ENCODE measurements at places on chromosomes 6 and 20.
A peak's percentile ranks its signal among the peaks of the same experiment; 100 is the strongest.

DNA sequence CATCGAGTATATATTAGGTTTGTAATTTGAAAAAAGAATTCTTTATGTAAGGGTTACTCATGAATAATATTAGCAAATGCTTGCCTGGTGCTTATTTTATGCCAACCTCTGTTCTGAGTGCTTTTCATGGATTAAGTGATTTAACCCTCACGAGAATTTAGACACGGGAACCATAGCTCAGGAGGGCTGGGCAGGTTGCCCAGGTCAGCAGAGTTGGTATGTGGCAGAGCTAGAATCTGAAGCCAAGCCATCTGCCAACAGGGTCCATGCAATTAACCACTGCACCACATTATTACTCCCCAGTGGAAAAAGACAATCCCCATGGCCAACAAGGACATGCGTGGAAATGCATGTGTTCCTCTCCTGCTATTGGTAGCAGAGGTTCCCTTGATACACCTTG lies 345.6 kb downstream of the CDC5L start:
- DNase-seq, result no peak

DNA sequence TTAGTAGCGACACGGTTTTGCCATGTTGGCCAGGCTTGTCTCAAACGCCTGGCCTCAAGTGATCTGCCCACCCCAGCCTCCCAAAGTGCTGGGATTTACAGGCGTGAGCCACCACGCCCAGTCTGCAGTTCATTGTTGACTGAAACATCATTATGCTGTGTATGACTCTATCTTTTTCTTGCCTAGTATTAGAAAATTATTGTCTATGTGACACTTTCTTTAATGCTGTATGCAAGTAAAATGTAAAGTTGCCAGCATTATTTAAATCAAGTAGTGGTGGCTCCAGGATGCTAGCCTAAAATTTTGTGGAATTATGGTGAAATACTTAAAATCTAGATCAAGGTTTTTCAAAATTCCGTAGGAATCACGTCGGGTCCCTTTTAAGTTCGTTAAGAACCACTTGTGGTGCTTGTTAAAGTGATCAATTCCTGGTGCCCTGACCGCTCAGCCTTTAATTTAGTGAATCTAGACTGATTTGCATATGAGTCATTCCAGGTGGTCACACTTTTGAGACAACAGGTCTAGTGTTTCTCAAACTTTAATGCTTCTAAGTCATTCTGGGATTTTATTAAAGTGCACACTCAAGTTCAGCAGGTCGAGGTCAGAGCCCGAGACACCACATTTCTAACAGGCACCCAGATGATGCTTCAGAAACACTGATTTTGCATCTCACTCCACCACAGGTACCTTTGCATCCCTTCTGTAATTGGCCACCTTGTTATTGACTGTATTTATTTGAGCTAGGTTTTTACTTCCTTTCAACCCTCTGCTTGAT lies 132.6 kb upstream of the MTHFD1L start:
- DNase-seq, result no peak

- peak; percentile 62 for DNase-seq
Measured at GRCh38 chr6:148559848-148560433, 186.9 kb upstream of the UST start.

GRCh38 chr20:49569411-49570115 lies 1.6 kb upstream of the PTGIS start:
- DNase-seq, result no peak

GRCh38 chr6:53348371-53349208 lies at the start of gene ELOVL5:
Gene ELOVL5, minus strand, starts transcription at chr6:53348950. Its CDS starts 53,251 bp downstream, at chr6:53295699.
- peak; percentile 99 for DNase-seq

GRCh38 chr20:10307359-10307735 lies 88.7 kb downstream of the SNAP25 start:
- no peak for DNase-seq

DNA sequence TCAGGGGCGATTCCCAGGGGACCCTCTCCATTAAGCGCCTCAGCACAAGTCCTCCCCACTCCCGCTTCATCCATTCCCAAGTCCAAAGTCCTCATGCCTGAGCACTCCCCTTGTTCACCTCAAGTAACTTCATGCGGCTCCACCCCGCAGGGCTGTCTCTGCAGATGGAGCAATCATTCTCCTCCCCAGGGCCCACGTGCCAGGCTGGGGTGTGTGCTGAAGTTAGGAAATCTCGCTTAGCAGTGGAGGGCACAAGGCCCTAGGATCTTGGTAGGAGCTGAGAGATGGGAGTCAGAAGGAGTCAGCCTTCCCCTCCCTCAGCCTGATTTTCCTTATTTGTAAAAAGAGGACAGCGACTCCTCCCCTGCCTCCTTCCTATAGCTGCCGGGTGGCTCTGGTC lies 3.5 kb downstream of the TGM3 start:
- DNase-seq, result no peak

- no peak for DNase-seq
Measured at GRCh38 chr6:5089481-5090438, 4.6 kb downstream of the PPP1R3G start.

DNA sequence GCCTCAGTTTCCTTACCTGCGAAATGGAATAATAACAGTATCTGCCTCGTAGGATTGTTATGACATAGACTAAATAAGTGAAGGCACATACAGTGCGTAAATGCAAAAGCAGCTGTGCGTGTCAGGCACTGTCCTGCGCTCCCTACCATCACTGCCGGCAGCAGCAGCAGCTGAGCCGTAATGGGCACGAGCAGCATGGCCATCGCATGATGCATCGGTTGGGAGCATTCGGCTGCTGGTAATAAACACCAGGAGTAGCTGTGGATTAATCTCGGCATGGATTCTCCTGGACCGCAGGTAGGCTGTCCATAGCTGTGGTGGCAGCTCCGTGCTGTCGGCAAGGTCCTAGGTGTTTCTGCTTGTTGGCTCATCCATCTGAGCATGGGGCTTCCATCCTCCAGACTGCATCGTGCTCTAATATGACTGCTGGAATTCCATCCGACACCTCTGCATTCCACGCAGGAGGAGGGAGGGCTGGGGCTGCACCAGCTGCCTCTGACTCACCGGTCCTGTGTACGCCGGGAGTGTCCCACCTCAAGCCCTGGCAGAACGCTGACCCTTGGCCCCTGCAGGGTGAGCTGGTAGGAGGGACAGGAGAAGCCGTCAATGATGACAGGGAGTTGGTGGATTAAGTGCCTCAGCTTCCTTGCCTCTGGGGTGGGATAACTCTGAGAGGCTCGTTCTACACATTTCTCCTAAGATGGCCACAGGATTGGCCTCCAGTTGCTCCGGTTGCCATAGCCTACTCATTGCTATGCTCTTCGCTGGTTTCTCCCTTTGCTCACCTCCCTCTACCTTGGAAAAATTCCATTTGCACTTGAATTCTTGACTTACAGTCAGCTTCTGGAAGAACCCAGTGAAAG lies 100.9 kb upstream of the PMEPA1 start:
- no peak for DNase-seq

DNA sequence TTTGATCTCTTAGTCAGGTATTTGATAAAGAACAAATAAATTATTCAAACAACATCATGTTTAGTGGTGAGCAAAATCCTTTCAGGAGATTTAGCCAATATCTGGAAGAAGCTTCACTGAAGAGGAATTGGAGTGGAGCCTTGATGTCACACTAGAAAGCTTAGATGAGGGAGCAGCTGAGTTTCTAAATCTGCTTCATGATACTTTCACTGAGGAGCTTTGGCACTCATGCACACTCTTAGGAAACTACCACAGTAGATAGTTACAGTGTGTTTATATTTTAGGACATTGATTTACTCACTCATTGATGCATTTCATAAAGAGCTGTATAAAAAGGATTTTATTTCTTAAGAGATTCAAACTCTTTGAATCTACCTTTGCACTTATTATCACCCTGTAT lies 366.2 kb upstream of the BTBD3 start:
- DNase-seq, result no peak

DNA sequence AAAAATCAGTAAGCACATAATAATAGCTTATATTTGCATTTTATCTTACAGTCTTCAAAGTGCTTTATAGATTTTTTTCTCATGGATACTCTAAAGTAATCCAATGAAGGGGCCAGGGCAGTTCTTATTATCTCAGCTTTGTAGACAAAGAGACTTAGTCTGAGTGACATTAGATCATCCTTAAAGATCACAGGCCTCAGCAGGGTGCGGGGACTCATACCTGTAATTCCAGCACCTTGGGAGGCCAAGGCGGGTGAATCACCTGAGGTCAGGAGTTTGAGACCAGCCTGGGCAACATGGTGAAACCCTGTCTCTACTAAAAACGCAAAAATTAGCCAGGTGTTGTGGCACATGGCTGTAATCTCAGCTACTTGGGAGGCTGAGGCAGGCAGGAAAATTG lies 14.5 kb downstream of the FERMT1 start:
- DNase-seq, result no peak

DNA sequence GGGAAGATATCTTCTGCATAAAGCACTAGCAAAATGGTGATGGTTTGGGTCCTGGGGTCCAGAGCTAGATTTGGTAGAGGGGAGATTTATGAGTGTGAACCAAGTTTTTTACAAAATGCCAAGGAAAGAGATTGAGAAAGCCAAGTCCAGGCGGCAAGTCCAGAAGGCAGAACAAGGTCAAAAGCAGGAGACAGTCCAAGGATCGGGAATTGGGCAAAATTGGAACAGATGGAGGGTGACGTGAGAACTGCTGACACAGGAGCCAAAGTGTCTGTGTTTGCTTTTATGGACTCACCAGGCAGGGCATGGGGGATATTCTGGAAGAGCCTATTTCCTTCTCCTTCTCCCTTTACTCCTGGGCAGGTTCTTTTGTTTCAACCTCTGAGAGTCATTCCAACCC lies 4.1 kb downstream of the NHLRC1 start:
- no peak for DNase-seq

DNA sequence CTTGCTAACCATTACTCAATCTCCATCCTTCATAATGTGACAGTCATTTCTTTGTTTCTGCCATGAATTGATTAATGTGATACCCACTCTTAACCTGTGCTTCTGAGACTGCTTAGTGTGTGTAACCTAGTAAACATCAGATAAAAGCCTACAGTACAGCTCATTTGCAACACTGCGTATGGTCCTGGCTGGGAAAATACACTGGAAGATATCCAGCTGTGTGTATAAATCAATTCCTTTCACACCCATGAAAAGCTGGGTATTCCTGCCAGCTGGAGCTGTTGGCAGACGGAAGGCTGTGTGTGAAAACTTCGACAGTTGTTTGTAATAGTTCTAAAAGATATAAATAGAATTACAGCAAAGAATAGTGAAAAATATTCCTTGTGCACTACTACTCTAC lies 509.2 kb downstream of the FRK start:
- DNase-seq, result no peak

GRCh38 chr6:23983735-23984134 lies 142.3 kb upstream of the NRSN1 start:
- no peak for DNase-seq

- DNase-seq, result peak; percentile 57
Measured at GRCh38 chr20:973785-974194, 28.3 kb downstream of the RSPO4 start.

DNA sequence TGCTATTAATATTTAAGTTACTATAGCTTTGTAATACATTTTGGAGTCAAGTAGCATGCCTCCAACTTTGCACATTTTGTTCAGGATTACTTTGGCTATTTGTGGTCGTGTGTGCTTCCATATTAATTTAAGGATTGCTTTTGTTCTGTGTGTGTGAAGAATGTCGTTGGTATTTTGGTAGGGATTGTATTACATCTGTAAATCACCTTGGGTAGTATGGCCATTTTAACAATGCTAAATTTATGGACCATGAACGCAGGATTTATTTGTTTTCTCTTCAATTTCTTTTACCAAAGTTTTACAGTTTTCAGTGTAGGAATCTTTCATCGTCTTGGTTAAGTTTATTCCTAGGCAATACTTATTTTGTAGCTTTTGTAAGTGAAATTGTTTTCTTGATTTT lies 758.0 kb downstream of the FRK start:
- no peak for DNase-seq

- no peak for DNase-seq
Measured at GRCh38 chr6:107209406-107210305, 94.3 kb upstream of the BEND3 start.

GRCh38 chr20:63378626-63379025 lies 17.5 kb upstream of the CHRNA4 start:
- no peak for DNase-seq

GRCh38 chr6:116682334-116682712 lies 1.3 kb downstream of the KPNA5 start:
- DNase-seq, result peak; percentile 82

DNA sequence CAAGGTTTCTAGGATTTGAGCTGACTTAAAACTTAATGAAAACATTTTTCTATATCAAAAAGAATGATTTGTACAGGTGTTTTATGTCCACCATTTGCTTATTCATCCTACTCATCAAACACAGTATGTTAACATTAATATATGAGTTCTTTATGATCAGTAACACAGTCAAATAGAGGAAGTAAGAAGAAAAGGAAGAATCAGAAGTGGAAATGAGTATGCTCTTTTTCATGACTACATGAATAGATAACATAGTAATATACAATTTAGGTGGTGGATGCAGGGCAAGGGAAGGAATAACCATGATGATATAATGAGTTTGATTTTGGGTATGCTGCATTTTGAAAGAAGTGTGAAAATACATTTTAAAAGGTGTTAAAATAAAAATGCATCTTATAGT lies 16.5 kb downstream of the KPNA5 start:
- no peak for DNase-seq

DNA sequence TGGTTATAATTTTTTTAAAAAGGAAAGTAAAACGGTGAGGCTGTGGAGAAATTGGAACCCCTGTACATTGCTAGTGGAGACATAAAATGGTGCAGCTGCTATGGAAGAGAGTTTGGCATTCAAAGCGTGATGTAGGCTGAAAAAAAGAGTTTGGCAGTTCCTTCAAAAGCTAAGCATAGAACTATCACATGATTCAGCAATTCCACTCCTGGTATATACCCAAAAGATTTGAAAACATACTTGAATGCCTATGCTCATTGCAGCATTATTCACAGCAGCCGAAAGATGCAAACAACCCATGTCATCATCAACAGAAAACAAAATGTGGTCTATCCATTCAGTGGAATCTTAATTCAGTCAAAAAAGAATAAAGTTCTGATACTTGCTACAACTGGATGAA lies 4.5 kb upstream of the SGK2 start:
- no peak for DNase-seq

GRCh38 chr6:17103715-17104114 lies 1.9 kb downstream of the STMND1 start:
- no peak for DNase-seq

DNA sequence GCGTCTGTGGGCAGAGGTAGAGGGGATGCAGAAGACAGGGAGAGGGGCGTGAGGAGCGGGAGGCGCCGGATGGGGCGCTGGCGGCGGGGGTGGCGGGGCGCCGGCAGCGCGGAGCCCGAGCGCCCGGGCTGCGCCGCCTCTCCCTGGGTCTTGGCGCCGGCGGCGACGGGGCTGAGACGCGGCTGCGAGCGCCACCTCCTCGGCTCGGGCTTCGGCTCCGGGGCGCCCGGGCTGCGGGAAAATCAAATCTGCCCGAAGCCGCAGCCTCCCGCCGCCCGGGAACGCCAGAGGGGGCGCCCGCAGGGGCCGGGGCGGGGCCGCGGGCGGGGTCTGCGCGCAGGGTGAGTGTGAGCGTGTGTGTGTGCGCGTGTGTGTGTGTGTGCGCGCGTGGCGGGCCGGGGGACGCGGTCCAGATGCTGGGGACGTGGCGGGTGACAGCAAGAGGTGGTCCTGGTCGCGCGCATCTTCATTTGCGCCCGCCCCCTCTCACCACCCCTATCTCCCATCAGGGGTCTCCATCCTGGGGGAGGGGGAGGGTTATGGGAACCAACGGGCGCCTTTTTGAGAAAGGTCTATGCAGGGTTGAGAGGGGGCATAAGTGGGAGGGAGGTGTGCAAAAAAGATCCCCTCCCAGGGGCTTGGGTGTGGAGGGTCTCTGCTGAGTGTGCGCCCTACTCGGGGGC lies 646 bp upstream of the CPNE5 start:
- no peak for DNase-seq

- no peak for DNase-seq
Measured at GRCh38 chr6:150646228-150646627, 46.5 kb downstream of the PLEKHG1 start.
